ENCODE measurements at places on chromosomes 6 and 20. TPM values are rescaled to one million over a fixed set of nuclear protein-coding genes. Genes with fewer than 3 reads are reported as not detected.

Gene C6orf15
- total RNA-seq: not detected

Gene SLC22A2
- total RNA-seq: not detected

Gene TRAPPC3L
- total RNA-seq: not detected

Gene CENPQ
- 45.4 TPM for total RNA-seq

Gene GJA10
- not detected for total RNA-seq

Gene PROKR2
- 0.10 TPM for total RNA-seq

Gene ENPP5
- total RNA-seq: 0.12 TPM

Gene LGSN
- total RNA-seq: not detected

Gene POU5F1
- total RNA-seq: 0.36 TPM

Gene EYS
- total RNA-seq: not detected

Gene CST5
- not detected for total RNA-seq

Gene CYP39A1
- 2.3 TPM for total RNA-seq

Gene IYD
- total RNA-seq: not detected

Gene DUSP15
- not detected for total RNA-seq

Gene MANEA
- 47.2 TPM for total RNA-seq

Gene WFDC13
- not detected for total RNA-seq

Gene PGC
- total RNA-seq: not detected

Gene BNIP5
- total RNA-seq: not detected

Gene TNXB
- 0.20 TPM for total RNA-seq

Gene ATP9A
- total RNA-seq: 18.7 TPM

Gene LTB
- not detected for total RNA-seq

Gene CD109
- total RNA-seq: 67.4 TPM

Gene PTGIS
- total RNA-seq: 0.24 TPM

Gene ANGPT4
- not detected for total RNA-seq

Gene CBLN4
- total RNA-seq: not detected

Gene GNMT
- total RNA-seq: not detected

Gene GATA5
- total RNA-seq: not detected

Gene F13A1
- total RNA-seq: not detected

Gene LAMA4
- total RNA-seq: 7.7 TPM

Gene WFDC5
- total RNA-seq: not detected

Gene LBP
- not detected for total RNA-seq

Gene TSHZ2
- total RNA-seq: 0.12 TPM

Gene PTK7
- total RNA-seq: 66.4 TPM

Gene SIRPB1
- total RNA-seq: 15.6 TPM

Gene FNDC11
- total RNA-seq: 1.8 TPM

Gene PTPRT
- total RNA-seq: not detected

Gene TP53TG5
- not detected for total RNA-seq

Gene RNF114
- 240 TPM for total RNA-seq

Gene CTAGE9
- total RNA-seq: not detected

Gene HDGFL1
- total RNA-seq: not detected

Gene GSTA5
- total RNA-seq: not detected

Gene KIF13A
- 25.5 TPM for total RNA-seq

Gene PRSS16
- total RNA-seq: not detected

Data from RPMI7951 (cell line).